Germinal center (tissue), 1 donor: ENCODE measurements at places on chromosomes 16 and 17.

- no peak for DNase-seq
Observed at GRCh38 chr16:2206420-2206779, 1.1 kb downstream of the MLST8 start.

- DNase-seq: no peak
Observed at GRCh38 chr17:50817838-50818237, 17.5 kb upstream of the WFIKKN2 start.

DNA sequence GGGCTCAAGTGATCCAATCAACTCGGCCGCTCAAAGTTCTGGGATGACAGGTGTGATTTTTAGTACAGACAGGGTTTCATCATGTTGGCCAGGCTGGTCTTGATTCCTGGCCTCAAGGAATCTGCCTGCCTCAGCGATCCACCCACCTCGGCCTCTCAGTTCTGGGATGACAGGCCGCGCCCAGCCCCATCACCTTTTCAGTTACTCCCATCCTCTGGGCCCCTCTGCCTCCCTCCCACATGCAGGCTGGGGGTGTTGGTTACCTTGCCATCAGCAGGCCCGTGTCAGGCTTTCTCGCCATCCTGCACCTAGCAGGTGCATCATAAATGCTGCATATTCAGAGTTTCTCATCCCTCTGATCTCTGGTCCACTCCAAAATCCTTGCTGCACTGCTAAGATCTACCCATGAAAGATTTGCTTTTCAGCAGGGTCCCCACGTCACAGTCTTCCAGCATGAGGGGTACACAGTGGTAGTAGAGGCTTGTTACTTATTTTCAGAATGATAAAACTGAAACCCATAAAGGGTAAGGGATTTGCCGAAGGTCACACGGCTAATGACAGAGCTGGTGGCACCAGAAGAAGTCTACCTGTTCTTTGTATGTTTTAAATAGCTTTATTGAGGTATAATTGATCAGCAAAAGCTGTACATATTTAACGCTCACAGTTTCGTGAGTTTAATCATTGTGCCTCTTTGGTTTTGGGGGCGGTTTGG lies 16.6 kb downstream of the PMM2 start:
- DNase-seq: no peak

GRCh38 chr17:19346351-19347255 lies 15.9 kb downstream of the B9D1 start:
- DNase-seq: no peak
